Hematopoietic multipotent progenitor cell treated with erythropoietin and hydrocortisone succinate and interleukin-3 and kit ligand, for 8 days (in vitro differentiated cells): ENCODE measurements at places on chromosomes 4 and X.

DNA sequence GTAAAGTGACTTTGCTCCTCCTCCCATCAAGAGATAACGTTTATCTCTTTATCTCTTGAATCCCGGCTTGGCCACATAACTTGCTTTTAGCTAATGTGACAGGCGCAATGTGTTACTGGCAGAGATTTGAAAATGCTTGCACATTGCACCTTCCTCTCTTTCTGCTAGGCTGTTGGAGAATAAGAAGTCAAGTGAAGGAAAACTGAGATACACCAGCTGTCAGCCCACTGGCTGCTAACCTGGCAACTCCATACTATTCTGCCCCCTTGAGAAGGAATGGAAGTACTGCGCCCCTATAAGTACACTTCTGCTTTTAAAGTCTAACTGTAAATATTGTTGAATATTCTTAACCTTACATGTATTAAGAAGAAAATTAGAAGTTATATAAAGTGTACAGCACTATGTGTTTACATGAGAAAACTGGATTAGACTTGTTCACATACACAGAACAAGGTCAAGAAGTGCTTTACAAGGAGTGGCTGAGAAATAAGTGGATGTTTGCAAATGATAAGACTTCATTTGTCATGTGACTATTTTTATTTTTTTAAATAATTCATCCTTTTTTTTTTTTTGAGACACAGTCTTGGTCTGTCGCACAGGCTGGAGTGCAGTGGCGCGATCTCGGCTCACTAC, 424.5 kb upstream of the CTSO start:
- DNase-seq, result peak; percentile 16

- DNase-seq, result no peak
These were observed 92.0 kb upstream of the TLR2 start for GRCh38 chr4:153592064-153592463.

GRCh38 chr4:86565651-86566050, 28.5 kb upstream of the PTPN13 start:
- no peak for DNase-seq

GRCh38 chr4:113564493-113564892, 197.0 kb downstream of the CAMK2D start:
- no peak for DNase-seq

DNA sequence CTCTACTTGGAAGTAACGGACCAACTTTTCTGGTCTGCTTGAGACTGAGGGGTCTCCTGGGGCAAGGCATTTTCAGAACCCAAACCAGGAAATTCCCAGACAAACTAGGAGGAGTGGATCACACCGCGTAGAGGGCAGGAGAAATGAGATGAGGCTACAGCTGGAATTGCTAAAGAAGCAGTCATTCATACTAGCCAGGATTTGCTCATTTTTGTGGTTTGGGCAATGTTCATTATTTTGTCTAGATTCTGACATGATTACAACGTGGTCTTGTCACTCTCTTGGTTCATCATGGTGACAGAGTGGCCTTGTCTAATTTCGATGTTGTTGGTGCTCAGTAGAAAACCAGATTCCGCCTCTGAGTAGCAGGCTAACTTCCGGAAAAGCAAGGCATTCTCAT, 63.2 kb downstream of the BANK1 start:
- no peak for DNase-seq

- DNase-seq, result no peak
These were observed 129.6 kb upstream of the MED14 start for GRCh38 chrX:40864972-40865371.

GRCh38 chr4:161583549-161583948, 580.3 kb downstream of the FSTL5 start:
- no peak for DNase-seq

DNA sequence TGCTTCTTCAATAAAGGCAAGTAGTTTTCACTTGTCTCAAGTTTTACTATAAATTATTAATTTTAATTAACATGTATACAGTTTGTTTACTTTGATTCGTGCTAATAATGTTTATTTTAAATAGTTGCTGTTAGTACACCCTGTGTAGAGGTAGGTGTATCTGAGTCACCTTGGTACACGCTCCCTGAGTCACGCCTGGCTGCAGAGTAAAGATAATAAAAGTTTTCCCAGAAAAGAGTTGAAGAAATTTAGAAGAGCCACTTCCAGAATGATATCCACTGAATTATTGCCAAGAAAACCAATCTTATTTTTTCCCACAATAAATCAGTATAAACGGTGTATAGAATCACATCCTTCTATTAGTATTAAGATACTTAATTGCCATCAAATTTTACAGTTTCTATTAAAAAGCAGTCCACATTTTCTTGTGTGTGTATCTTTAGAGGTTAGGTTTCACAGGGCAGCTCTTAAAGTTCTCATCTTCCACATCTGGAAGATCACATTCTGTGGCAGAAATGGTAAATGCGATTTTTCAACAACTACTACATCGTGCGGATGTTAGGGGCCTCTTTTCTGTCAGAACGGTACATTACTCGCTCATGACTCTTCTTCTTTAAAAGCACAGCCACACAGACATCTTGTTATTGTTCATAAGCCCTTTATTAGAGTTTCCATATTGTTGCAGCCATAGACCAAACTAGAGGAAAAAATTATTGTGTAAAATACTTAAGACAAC, 55.4 kb downstream of the HADH start:
- DNase-seq, result peak; percentile 9

GRCh38 chr4:6331468-6331867, 61.8 kb downstream of the WFS1 start:
- DNase-seq, result no peak

- no peak for DNase-seq
These were observed 8.3 kb upstream of the HOPX start for GRCh38 chr4:56689201-56689969.

DNA sequence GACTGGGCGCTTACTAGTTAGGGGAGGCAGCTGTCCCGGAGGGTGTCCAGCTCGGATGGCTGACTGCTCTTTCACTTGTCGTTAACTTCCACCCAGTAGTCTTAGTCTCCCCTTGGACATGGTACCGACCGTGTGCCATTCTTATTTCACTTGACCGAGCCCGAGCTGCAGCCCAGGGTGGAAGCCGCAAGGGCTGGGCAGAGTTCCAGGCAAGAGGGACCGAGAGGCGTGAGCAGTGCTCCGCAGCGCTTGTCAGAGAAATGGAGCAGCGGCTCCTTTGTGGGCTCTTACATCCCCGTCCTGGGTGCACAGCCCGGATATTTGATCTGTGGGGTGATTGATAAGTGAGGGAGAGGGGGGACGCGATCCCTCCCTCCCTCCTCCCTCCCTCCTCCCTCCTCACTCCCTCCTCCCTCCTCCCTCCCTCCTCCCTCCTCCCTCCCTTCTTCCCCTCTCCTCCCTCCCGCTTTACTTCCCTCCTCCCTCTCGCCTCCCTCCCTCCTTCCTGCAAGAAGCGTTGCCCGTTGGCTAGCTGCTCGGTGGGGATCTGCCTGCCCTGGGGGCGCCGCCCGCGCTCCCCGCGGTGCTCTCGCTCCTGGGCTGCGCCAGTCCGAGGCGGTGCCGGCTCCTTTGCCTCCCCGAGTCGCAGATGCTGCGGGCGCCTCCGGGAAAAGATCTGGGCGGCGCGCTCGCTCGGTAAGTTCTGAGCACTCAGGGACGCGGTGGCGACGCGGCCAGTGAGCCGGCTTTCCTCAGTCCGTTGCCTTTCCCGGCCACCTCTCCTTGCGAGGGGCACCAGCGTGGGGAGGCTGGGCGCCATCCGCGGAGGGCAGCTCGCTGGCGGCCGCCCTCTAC, at the start of gene SLITRK2:
Gene SLITRK2, plus strand, starts transcription at position 499 of the 855 bp plus-strand sequence. CDS start 4,597 bp downstream, outside the sequence.
- DNase-seq, result no peak

- DNase-seq, result peak; percentile 20
These were observed 67.2 kb downstream of the ANTXR2 start for GRCh38 chr4:80005863-80006262.

DNA sequence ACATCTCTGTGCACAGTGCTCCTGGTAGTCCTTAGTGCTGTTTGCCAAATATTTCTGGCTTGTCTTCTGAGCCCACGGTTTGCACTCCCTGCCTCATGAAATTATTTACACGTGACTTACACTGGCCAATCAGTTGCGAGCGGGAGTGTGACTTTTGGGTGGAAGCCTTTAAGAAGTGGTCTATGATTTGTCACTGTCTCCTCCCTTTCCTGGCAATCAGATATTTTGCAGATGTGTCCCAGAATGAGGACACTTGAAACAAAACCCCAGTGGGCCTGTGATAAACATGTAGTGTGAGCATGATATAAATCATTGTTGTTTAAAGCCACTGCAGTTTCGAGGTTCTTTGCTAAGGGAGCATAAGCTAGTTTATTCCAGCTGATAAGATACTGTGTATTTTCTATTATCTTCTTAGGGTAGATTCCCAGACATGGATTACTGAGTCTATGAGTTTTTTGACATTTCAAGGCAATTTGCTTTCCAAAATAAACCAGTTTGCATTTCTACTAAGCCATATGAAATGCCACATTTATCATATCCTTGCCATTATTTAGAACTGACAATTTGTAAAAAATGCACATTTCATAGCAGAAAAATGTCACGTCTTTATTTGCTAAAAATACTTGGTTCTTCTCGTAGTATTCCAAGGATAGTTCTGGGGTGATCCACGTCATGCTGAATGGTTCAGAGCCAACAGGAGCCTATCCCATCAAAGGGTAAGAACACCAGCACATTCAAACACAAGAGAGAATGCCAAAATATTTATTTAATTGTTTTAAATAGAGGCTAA, 12.0 kb downstream of the BST1 start:
- DNase-seq, result peak; percentile 9

GRCh38 chrX:11273544-11273943, 19.7 kb upstream of the AMELX start:
- no peak for DNase-seq

DNA sequence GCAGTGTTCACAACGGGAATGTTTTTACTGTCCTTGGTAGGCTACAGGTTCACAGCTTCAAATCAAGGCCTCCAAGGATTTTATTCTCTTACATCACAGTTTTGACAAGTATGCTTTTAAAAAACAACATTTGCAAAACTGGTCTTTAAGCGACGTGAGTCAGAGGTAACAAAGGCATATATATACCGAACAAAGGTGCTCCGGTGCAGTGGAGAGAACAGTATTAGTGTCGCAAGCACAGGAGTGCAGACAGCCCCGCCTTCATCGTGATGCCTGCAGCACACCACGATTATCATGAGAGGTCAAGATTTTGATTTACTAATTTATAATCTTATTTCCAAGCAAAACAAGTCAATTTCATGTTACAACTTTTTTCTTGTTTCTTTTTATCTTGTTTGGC, 90.8 kb downstream of the GATB start:
- DNase-seq, result no peak

DNA sequence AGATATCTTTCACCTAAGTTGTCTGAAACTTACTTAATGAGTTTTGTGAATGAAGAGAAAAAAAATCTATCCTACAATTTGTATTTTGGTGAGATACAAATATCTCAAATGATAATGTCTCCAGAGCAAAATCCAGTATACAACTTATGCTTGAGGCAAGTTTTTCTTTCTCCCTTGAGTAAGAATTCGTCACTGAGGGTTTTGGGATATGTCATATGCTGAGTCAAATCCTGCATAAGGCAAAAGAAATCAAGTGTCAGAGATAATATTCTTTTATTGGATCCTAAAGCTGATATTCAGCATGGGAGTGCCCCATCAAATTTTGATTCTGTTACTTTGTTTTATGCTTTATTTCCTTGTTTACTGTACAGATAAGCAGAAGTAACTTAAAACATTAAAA, 1308.6 kb downstream of the ARAP2 start:
- DNase-seq, result no peak

DNA sequence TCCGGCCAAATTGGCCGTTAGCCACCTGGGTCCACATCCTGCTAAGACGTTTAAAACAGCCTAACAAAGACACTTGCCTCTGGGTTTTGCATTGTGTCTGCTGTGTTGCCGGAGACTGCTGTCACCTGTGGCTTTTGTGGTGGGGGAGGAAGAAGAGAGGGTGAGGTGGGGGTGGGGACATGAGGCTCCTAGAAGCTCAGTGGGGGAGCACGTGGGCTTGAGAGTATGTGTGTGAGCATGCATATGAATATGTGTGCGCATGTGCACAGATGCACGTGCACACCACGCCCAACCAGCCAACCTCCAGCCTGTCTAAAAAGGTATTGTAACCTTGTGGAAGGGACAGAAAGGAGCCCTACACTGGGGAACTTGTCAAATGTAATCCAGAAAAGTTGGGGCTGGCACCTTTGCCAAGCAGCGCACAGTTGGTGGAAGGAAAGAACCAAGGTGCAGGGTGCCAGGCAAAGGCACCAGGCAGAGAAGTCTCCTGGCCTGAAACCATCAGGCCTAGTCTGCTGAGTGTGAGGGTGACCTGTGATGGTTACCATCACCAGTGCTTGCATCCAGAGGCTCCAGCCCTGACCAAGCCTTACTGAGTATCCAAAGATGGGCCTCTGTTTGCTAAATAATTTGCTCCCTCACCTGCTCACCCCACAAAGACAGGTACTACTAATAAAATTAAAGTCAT, 10.1 kb upstream of the SASH3 start:
- no peak for DNase-seq

DNA sequence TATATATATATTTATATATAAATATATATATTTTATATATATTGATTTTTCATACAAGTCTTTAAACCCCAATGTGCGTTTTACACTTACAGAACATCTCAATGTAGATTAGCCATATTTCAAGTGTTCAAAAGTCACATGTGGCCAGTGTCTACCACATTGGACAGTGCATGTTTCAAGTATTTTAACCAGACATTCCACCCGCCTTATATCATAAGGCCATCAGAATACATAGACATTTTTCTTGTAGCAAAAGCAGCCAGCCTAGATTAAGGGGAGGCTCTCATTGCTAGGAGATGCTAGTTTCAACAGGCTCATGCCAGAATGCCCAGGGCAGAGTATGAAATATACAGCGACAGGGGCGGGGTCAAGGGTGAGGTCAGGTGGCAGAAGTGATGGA, 202.0 kb downstream of the NR3C2 start:
- no peak for DNase-seq

- DNase-seq, result no peak
These were observed 236.4 kb downstream of the DHRSX start for GRCh38 chrX:2264179-2265030.

DNA sequence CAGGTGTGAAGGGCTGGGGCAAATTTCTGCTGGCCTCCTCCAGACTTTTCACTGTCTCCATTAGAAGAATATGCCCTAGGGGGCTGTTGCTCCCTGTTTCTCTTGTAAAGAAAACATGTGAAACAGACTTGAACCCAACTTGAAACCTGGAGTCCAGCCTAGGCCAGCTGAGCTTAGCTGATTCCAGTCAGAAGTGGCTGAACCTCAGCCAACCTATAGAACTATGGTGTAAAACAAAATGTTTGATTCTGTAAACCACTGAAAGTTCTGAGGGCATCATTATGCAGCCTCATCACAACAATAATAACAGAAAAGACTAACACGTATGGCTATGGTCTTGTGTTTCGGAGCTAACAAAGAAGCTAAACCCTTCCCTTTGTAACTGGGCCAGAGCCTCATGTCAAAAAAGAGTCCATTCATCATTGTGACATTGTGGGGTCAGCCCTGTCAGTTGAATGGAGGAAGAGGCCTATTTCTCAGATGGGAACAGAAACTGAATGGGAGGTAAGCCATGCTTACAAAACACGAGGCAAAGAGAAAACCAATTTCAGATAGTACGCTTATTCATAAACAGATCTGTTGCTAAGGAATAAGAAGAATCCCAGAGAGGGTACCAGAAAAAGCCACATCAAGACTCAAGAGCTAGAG, 34.1 kb downstream of the SETD7 start:
- DNase-seq, result no peak

GRCh38 chrX:51395810-51396728, 63.4 kb downstream of the NUDT10 start:
- DNase-seq, result peak; percentile 16

GRCh38 chrX:77930581-77930980, 20.1 kb downstream of the ATP7A start:
- DNase-seq, result no peak
